ENCODE measurements at places on chromosomes 1 and 21. TPM values are rescaled to one million over a fixed set of nuclear protein-coding genes. Genes with fewer than 3 reads are reported as not detected.

DNA sequence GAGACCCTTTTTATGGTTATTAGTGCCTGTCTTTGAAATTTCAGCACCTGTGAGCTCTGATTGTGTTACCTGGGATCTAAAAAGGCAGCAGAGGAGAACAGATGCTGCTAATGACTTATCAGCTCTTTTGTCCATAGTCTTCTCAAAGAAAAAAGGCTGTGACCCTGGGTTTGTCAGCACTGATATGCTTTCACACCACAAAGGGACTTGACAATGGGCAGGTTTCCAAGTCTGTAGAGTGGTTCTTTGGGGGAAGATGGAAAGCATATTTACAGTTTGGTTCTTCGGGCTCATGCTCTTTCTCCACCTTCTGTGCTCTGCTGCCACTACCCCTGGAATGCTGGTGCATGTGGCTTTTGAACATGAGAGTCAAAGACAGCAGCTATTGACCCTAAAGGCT is 32.0 kb downstream of the DNAJC6 start:
- H3K4me3 ChIP-seq = no peak overlapping the region
- no peaks in the 10 kb centered on the region for H3K27me3 ChIP-seq
- no peak for DNase-seq
- no peak overlapping the region for H3K27ac ChIP-seq
- H3K36me3 ChIP-seq = no peaks in the 10 kb centered on the region

- no peak for DNase-seq
- H3K4me3 ChIP-seq = no peak overlapping the region
- no peaks in the 10 kb centered on the region for H3K4me1 ChIP-seq
- peak overlapping the region; percentile 21 for H3K27ac ChIP-seq
Observed at GRCh38 chr1:116556289-116557006, 14.4 kb downstream of the CD58 start.

Gene GCSAML
- 1.4 TPM for total RNA-seq

DNA sequence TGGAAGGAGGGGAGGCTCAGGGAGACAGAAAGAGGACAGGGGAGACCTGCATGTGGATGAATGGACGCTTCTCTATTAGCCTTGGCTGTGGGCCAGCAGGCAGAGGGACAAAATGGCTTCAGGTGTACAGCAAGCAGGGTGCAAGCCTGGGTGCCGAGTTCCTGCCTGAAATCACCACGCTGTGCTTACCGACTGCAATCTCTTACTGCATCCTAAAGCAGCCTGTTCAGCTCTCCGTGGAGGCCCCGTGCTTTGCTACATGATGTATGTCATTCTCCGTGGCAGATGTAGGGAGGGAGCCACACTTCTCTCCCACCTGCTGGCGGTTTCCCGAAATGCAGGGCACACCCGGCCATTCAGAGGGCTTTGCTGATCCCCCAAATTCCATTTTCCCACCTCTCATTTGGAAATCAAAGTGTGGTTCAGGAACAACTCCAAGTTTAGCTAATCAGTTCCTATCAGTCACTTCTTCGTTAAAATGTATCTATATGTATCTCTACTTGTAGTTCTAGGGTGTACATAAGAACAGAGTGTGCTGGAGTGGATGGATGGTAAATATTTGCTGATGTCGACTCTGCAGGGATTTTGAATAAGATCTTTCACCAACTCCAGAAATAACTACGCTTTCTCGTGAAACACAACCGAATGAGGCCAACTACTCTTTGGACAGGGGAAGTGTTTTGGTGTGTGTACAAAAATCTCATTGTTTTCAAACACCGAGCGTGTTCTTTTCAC is 122.3 kb upstream of the BACE2 start:
- H3K27me3 ChIP-seq = no peaks in the 10 kb centered on the region
- no peaks in the 10 kb centered on the region for H3K36me3 ChIP-seq
- H3K4me3 ChIP-seq = no peak overlapping the region
- DNase-seq = peak; percentile 33

Gene CNIH3
- total RNA-seq = 5.2 TPM

DNA sequence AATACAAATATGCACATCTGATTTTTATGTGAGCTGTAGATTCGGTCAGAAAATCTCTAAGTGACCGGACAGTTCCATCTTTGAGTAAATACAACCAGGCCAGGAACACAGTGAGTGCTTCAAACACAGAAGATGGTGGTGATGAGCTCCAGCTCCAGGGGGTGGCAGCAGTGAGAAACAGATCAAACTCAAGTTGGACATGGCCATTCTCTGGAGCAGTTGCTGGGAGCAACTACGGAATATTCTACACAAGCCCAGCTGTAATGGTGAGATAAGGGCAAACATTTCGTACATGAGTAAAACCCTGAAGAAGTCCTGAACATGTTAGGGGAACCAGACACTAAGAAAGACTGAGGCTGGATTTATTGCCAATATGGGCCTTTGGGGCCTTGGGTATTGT is 100.7 kb downstream of the BARHL2 start:
- no peaks in the 10 kb centered on the region for H3K27me3 ChIP-seq
- no peaks in the 10 kb centered on the region for H3K4me1 ChIP-seq
- no peak overlapping the region for H3K27ac ChIP-seq
- H3K36me3 ChIP-seq = no peaks in the 10 kb centered on the region

GRCh38 chr1:165036403-165036802 is 320.1 kb downstream of the LMX1A start:
- no peak overlapping the region for H3K27ac ChIP-seq
- H3K27me3 ChIP-seq = no peaks in the 10 kb centered on the region
- DNase-seq = no peak

All from lung (tissue), 17 donors.